ENCODE measurements at places on chromosomes 3 and 15.

DNA sequence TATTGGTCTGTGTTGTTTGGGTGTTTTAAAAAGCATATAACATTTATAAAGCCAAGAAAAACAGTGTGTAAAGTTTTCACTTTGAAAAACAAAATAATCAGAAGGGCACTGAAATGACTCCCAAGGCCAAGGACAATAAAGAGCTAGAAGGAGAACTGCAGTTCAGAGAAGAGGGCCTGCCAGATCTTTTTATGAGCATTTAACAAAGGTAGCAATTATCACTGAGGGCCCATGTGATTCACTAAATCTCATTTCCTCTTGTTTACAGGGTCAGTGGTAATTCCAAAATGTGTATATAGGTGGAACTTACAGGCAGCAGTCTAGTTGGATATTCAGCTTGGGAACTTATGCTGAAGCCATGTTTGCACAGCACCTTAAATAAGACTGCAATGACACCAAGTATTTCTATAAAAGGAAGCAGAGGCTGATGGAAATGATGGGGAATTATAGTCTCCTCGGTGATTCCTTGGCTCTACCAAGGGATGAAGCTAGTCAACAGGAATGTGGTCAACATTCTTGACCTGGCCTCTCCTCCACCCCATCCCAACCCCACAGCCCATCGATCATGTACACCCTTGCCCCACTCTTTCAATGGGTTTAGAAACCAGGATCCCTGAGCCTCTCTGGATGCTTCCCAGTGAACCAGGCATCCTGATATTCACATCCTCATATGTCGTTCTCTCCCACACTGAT, 54.4 kb upstream of the THUMPD3 start:
- no peak for DNase-seq

- no peak for DNase-seq
Observed at GRCh38 chr3:104673981-104674380, 692.7 kb upstream of the ALCAM start.

GRCh38 chr3:46163556-46164041, 44.5 kb downstream of the CCR1 start:
- DNase-seq = no peak

DNA sequence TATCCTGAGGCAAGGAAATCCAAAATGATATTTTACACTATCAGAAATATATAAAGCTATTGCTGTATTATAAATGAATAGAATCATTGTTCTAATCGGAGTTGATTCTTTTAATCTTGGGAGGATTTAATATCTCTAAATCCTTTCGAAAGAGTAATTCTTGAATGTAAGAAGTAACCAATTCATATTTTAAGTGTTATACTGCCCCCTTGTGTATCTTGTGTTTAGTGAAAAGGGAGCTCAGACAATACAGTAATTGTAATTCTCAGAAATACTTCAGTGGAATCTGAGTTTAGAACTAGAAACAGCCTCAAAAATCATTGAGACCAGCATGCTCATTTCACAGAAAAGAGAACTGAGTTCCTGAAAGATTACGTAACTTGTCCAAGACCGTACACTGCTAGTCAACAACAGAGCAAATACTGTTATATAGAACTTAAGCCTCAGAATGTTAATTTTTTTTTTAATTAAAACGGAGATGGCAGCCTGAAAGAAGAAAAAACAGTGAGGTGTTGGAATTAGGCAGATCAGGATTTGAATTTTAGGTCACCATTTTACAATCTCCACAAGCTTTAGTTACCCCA, 42.9 kb downstream of the PLCH1 start:
- no peak for DNase-seq

- DNase-seq = no peak
Observed at GRCh38 chr3:117350371-117350770, 640.8 kb downstream of the TUSC7 start.

GRCh38 chr3:195443391-195443989, 670 bp upstream of the ACAP2 start:
- DNase-seq = no peak

DNA sequence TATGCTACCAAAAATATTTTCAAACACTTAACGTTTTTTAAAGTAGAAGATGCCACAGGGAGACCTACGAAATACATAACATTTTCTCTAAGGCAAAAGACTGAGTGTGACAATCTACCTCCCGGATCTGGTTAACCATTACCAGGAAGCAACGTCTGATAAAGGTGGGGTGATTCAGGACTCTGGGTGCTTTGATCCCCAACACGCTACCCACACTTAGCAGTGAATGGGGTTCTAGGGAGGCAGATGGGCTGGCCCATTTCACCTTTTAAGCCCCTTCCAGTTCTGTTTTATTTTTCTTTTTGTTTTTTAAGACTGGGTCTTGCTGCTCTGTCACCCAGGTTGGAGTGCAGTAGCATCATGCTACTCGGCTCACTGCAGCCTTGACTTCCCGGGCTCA, 39.5 kb downstream of the EIF4E3 start:
- DNase-seq = no peak

- DNase-seq = no peak
Observed at GRCh38 chr15:62052713-62053112, 7.5 kb downstream of the VPS13C start.

DNA sequence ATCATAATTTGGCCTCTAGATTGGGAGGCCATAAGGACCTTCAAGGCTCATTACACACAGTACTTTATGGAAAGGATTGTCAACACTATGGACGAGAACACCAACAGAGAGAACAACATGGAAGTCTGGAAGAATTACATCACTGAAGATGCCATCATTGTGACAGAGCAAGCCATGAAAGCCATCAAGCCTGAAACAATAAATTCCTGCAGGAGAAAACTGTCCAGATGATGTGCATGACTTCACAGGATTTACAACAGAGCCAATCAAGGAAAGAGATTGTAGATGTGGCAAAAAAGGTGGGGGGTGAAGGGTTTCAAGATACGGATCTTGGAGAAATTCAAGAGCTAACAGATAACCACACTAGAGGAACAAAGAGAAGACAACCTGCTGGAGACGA, 15.9 kb downstream of the IL17RB start:
- no peak for DNase-seq

DNA sequence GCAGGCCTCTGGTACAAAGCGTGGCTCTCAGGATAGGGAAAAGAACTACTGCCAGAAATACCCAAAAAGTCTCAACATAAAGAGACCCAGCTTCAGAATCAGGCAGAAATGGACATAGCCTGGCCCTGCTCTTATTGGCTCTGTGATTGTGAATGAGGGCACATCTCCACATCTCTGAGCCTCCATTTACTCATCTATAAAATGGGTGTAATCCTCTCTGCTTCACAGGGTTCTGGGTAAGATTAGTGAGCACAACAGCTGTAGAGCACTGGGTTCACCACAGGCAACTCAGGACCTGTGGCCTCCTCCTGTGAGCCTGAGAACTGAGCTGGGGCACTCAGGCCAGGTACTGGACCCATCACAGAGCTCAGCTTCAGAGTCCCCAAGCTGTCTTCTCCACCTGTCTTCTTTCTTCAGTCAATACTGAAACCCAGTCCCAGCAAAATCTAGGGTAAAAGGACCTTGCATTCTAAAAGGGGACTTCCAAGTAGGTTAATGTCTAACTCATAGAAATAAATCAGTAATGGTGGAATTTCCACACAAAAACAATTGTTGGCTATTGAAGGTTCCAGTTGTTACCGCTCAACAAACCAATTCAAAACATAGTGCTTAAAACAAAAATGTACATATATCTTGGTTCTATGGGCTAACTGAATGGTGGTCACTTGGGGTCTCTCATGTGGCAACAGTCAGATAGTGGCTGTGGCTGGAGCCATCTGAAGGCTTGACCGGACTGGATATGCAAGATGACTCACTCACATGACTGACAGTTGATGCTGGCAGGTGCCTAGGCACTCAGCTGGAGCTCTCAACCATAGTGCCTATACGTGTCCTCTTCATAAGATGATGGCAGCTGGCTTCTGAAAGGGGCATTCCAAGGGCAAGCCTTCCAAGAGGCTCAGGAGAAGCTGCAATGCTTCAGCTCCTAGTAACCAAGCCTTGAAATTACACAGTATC, 47.3 kb downstream of the TRIM42 start:
- no peak for DNase-seq

DNA sequence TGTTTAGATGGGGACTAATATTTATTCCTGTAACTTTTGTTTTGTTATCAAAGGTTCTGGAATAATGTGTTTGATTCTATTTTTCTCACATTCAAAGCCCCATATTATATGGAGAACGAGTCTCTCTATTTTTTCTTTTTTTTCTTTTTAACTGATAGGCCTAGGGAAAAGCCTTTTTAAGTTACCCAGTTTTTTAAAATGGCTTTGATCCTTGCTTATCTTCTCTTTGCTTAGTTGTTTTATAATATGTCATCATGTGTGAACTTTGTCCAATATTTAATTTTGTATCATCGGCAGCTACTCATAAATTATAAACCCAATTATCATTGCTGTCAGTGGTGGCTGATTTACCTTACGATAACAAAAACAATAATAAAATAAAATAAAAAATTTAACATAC, 610.3 kb upstream of the BCHE start:
- DNase-seq = no peak

DNA sequence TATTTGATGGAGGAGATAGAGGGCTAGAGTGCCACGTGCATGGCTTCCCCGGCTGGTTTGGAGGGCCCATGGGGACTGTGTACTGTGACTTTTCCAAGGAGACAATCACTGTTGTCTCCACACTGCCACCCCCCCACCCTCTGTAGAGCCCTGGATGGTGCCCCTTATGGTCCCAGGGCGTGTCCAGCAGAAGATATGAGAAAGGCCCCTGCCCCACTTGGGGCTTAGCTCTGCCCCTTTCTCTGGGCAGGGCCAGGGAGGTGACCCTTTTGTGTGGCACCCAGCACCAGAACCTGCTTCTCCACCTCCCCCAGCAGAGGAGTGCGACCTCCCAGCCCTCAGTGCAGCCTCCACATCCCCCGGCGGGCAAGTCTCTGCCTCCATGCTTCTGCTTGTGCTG, 32.1 kb downstream of the SPSB4 start:
- DNase-seq = no peak

- no peak for DNase-seq
Observed at GRCh38 chr3:124089214-124089613, 97.3 kb upstream of the ROPN1 start.

DNA sequence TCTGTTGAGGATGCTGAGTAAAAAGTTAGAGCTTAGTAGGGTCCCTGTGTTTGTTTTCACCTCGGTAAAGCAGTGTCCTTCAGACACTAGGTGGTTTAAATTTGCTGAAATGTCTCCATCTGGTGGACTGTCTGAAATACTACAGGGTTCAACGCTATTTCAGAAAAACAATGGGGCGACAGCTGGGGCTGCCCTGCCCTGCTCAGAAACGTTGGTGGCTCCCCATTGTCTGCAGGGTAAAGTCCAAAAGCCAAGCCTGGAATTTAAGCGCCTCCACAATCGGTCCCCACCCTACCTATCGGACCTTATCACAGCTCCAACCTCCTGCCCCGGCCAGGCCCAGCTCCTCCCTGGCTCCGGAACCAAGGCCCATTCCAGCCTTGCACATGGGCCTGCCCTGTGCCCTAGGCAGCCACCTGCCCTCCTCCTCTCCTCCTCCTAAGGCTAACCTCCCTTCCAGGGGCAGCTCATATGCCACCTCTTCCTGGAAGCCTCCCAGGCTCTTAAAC, 4.3 kb upstream of the TSEN2 start:
- no peak for DNase-seq

DNA sequence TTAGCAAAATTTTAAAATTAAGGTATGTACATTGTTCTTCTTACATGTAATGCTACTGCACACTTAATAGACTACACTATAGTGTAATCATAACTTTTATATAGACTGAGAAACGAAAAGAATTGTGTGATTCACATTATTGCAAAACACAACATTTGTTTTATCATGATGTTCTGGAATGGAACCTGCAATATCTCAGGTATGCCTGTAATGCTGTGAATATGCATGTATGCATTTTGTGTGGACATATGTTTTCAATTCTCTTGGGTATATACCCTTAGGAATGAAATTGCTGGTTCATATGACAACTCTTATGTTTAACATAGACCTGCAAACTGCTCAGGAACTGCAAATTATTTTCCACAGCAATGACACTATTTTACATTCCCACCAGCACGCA, 38.6 kb upstream of the TJP1 start:
- DNase-seq = no peak

GRCh38 chr15:34239151-34239808, 14.5 kb downstream of the EMC4 start:
- peak; percentile 36 for DNase-seq

DNA sequence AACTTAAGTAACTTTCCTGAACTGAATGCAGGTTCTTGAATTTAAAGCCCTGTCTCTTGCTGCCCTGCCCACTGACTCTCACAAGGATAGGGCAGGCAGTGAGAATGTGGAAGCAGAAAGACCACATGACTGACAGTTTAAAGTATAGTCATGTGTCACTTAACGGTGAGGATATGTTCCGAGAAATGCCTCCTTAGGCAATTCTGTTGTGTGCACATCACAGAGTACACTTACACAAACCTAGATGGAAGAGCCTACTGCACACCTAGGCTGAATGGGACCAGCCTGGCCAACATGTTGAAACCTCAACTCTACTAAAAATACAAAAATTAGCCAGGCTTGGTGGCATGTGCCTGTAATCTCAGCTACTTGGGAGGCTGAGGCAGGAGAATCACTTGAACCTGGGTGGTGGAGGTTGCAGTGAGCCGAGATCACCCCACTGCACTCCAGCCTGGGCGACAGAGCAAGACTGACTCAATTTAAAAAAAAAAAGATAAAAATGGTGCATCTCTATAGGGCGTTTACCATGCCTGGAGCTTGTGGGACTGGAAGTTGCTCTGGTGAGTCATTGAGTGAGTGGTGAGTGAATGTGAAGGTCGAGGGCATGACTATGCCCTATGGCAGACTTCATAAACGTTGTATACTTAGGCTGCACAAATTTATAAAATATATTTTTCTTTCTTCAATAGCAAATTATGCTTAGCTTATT, 18.9 kb upstream of the COPG1 start:
- no peak for DNase-seq

- no peak for DNase-seq
Observed at GRCh38 chr15:65177901-65178300, 7.2 kb downstream of the CLPX start.

GRCh38 chr3:184448321-184449160, 68.7 kb downstream of the CHRD start:
- DNase-seq = no peak

- no peak for DNase-seq
Observed at GRCh38 chr15:66611257-66612053, 45.7 kb upstream of the LCTL start.

- no peak for DNase-seq
Observed at GRCh38 chr3:171393032-171393744, 67.0 kb downstream of the TNIK start.

DNA sequence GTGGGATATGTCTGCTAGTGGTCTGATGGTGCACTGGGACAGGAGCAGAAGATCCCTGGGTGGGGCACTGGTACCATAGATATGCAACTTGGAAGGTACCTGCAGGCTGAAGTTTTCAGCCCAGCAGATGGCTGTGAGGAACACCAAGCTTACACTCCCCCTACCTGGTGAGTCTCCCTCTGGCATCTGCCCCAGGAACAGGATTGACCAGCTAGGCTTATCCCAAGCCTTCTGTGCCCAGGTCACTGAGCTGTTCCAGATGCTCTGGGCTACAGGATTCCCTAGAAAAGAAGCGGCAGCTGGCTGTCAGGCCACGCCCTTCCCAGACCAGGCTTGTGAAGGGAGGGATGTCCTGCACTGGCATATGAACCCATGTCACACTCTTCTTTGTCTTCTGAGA, 1130.0 kb downstream of the NAALADL2 start:
- DNase-seq = no peak

GRCh38 chr3:46719735-46720271, 2.1 kb upstream of the PRSS50 start:
- no peak for DNase-seq
